ENCODE measurements at places on chromosomes 7 and 10. TPM values are rescaled to one million over a fixed set of nuclear protein-coding genes. Genes with fewer than 3 reads are reported as not detected.

GRCh38 chr7:95472581-95473161 lies 13.1 kb upstream of the ASB4 start:
- DNase-seq: no peak

DNA sequence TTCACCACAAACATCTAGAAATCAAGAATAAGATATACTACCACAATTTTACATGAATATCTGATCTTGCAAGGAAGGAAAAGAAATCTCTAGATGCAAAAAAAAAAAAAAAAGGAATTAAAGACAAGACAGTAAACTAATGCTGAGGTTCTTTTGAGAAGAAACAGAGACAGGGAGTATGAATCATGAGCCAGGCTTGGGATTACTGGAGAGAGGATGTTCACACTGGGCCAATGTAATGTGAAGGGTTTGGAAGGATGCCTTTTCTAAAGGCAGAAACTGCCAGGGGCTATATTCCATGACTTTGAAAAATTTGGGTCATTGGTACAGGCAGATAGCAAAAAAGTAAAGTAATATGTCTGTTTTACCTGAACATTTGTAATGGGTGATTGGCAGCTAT lies 573.0 kb upstream of the IGFBP3 start:
- DNase-seq: no peak

DNA sequence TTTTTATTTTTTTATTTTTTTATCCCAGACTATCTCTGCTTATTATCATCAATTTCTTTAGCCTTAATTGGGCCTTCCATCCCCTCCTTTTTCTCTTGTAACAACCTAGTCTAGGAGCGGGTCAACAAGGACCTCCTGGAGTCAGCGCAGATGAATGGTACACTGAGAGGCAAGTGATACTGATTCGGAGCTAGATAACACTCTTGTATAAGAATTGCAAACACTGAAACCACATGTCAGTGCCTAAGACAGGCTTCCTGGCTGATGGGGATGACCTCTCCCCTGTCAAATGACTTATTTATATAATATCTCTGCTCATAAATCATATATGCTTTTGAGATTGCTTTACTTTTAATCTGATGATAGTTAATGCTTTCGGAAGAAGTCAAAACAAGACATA lies 22.7 kb downstream of the BPGM start:
- peak; percentile 31 for DNase-seq

DNA sequence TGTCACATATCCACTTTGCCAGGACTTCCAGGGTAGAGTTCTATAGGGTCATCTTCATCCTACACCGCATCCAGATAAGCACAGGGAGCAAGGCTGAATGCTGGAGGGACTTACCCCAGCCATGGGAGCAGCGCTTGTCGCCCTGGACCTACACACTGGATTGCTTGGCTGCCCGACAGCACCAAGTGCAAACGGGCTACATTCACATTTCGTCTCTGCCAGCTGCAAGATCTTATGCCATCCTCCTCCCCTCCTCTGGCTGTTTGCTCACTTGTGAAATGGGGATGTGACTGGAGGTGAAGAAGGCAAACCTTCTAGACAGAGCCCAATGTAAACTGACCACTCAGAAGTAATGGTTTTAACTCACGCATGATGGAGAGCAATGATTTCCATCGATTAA lies 1.0 kb downstream of the DDC start:
- no peak for DNase-seq

Gene RAB11FIP2
- polyA plus RNA-seq: 5.3 TPM

- DNase-seq: no peak
Observed at GRCh38 chr10:114334301-114334700, 70.0 kb downstream of the AFAP1L2 start.

Gene LDB3
- polyA plus RNA-seq: not detected

DNA sequence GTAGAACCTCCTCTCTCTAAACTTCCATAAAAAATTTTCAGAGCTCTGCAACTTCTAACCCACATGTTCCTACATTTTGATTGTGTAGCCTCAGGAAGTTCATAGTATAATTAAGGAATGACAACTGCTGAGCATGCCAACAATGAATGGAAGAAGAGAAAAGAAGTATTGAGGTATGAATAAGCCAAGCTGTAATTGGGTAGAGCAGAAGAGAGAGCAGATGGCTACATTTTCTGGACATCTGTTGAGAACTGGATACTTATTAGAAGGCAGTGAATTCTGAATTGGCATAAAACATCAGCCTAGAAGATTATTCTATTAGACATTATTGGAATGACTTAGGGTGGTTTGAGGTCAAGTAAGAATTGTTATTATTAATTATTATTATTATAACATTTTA lies 728.3 kb upstream of the PHF14 start:
- DNase-seq: no peak

DNA sequence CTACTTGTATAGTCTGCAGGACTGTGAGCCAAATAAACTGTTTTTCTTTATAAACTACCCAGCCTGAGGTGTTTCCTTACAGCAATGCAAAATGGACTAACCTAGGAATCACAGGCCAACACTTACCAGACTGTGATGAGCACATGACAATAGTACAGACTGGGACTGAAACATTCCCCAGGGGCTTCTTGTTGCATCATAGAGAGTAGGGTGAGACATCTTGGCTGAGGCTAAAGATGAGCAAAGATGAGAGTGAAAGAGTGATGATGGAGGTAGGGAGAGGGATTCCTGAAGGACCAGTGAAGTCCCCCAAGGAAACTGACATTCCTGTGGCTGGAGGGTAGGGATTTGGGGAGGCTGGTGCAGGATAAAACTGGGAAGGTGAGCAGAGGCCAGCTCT lies 194.4 kb downstream of the TPST1 start:
- no peak for DNase-seq

GRCh38 chr10:14220026-14220425 lies 110.7 kb downstream of the FRMD4A start:
- no peak for DNase-seq

DNA sequence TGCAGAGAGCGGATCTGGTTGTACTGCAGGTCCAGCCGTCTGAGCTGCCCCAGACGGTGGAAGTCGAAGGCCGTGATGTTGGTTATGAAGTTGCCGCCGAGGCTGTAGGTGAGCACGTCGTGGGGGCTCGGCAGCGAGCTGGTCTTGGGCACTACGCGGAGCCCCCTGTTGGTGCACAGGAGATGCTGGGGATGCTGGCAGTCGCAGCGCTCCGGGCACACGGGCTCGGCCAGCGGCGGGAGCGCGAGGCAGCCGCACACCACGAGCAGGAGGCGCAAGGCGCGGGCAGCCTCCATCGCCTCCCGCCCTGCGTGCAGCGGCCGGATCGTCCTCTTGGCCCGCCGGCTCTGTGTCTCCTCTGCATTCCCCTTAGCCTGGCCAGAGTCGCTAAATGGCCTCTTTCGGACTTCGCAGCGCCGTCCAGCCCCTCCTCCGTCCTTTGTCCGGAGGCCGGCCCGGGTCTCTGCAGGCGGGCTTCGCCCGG lies 337 bp downstream of the TRIL start:
- no peak for DNase-seq

GRCh38 chr10:124996854-124997215 lies 54.9 kb downstream of the ZRANB1 start:
- DNase-seq: no peak

- DNase-seq: no peak
Observed at GRCh38 chr10:100969187-100970075, at the start of gene SEMA4G. Gene SEMA4G, plus strand, starts transcription at chr10:100969504. Its CDS starts 3,409 bp downstream, at chr10:100972913.

Gene ASB15
- polyA plus RNA-seq: 0.15 TPM

DNA sequence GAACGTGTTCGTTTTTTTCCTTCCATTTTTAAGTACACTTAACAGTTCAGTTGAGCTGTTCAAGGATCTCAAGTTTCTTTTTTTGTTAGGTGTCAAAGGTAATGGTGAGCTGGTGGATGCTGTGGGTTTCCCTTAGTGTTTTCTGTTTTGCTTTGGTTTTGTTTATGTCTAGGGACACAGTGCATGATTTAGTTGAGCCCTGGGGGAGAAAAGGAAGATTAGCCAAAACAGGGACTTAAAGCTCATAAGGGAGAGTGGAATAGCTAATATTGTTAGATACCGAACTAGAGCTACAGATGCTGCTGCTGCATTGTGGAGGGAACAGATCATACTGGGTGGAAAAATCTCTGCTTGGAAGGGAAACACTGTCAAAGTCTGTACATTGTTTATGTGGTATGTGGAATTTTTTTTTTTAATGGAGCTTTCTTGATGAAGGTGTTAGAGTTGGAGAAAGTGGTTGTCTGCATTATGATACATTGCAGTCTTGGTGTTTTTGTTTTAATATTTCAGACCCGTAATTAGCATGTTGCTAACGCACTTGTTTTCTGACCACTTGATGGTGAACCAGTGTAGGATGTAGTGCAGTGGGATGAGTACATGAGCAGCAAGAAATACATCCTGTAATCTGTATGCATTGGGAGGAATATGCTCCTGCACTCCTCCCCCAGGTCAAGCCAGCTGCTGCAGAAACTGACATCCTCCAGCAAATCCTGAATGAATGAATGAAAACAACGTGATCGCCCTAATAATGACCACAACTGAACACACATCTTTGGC lies 2.1 kb downstream of the GLCCI1 start:
- no peak for DNase-seq

DNA sequence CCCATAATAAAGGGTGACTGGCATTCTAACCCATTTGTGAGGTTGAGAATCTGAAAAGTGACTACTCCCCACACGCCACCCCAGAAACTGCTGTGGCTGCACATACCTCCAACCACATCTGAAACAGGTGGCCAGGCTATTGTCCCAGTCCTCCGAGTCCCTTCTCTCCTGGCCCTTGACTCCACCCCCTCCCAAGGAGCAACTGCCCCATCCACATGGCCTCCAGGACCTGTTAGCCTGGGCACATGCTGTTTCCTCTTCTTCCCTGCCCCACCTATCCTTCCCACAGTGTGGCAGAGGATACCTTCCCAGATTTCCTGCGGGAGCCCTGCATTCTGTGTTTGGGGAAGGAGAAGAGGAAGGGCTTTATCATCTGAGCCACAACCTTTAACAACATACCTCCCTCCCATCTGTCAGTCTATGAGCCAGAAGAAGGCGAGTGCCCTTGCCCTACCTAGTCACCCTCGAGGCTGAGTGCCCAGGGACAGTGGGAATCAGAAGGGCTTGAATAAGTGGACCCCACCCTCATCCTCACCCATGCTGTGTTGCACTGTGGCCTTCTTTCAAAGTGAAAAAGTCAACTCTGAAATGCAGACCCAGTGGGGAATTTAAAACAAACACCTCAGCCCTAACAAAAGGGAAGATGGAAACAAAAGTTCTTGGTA lies 11.9 kb downstream of the STEAP1B start:
- DNase-seq: no peak
